ENCODE measurements at places on chromosomes 5 and 9. TPM values are rescaled to one million over a fixed set of nuclear protein-coding genes. Genes with fewer than 3 reads are reported as not detected.

GRCh38 chr9:21753523-21753922 is 48.9 kb upstream of the MTAP start:
- DNase-seq: no peak

- DNase-seq: peak; percentile 59
These were observed 245.3 kb downstream of the ENC1 start for GRCh38 chr5:74394916-74395880.

DNA sequence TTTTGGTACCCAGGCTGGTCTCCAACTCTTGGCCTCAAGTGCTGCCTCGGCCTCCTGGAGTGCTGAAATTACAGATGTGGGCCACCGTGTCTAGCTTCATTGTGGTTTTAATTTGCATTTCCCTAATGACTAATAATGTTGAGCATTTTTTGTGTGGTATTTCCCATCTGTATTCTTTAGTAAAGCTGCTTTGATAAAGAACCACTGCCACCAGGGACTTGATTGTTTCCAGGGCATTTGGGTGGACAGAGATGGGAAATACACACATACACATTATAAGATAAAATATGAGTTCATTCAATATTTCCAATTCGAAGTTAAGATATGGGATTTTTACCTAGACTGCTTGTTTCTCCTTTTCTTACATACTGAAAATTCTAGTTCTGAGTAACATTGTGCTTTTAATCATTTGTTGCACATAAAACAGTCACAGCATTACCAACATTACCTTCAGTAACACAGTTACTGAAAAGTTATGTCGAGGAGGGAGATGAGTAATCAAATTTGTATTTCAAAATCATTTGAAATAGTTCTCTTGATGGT is 28.9 kb downstream of the HABP4 start:
- no peak for DNase-seq

GRCh38 chr9:136328011-136328621 is 777 bp downstream of the GPSM1 start:
- no peak for DNase-seq

GRCh38 chr5:132601071-132601728 is 44.4 kb downstream of the RAD50 start:
- no peak for DNase-seq

The SEC61B gene
- total RNA-seq: 20.5 TPM

The HSPB3 gene
- total RNA-seq: 288 TPM

The FABP6 gene
- total RNA-seq: not detected

The LOX gene
- 2.5 TPM for total RNA-seq
